Activated naive CD4-positive, alpha-beta T cell (primary cell): ENCODE measurements at places on chromosomes 12 and 14.

DNA sequence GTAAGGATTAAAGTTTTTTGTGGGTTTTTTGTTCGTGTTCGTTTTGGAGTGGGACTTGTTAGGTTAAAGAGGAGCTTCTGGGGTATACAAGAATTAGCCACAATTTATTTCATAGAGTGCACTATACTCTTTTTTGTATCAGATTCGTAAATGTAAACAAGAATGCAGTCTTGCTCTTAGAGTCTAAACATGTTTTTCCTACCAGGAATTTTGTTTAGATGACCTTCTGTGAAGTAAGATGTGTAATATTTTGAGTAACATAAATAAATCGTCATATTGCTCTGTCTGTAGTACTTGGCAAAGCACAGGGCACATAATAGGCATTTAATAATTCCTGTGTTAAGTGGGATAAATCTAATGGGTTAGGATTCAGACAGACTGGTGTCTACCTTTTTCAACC, 9.6 kb downstream of the CNOT2 start:
- no peak for DNase-seq

- DNase-seq: no peak
Observed at GRCh38 chr14:99189201-99189801, 82.7 kb downstream of the BCL11B start.

GRCh38 chr12:46693518-46693917, 132.3 kb downstream of the SLC38A4 start:
- no peak for DNase-seq

DNA sequence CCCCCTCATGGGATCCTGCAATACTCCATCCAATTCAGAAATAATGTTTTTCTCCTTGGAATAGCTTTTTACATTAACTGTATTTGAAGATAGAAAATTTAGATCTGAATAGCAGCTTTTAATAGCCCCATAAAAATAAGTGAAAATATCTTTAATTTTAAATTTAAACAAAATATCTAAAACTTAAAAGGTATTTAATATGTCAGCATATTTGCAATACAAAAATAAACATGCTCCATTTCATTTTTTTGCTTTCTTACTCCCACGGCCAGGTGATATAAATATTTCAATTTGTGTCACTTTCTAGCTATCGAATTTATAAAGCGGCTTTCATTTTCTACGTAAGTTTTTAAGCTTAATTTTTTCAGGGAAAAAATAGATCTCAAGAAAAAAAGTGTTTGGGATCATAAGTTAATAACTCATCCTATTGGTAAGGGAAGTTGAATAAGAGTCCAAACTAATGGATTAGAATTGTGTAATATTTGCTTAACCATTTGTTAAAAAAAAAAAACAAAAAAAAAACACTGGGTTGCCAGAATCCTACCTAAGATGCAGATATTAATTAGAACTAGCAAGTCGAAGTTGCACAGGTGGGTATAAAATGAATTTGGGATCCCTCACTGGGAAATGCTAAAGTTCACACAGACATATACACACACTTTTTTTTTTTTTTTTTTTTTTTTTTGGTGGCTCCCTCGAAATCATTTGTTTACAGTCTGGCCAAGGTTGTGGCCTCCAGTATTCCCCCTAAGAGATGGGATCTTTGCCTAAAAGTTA, 47.6 kb downstream of the PPP2R5C start:
- no peak for DNase-seq

DNA sequence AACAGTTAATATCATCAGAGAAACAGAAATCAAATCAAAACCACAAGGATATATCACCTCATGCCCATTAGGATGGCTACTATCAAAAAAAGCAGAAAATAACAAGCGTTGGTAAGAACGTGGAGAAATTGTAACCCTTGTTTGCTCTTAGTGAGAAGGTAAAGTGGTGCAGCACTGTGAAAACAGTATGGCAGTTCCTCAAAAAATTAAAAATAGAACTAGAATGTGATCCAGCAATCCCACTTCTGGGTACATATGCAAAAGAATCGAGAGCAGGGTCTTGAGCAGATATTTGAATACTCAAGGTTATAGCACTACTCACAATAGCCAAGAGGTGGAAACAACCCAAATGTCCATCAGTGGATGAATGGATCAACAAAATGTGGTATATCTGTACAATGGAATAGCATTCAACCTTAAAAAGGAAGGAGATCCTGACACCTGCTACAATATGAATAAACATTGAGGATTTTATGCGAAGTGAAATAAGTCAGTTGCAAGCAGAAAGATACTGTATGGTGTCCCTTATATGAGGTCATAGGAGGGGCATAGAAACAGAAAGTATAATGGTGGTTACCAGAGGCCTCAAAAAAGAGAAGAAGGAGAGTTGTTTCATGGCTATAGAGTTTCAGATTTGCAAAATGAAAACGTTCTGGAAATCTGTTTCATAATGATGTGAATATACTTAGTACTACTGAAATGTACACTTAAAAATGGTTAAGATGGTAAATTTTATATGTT, 131.0 kb upstream of the EEA1 start:
- DNase-seq: no peak

DNA sequence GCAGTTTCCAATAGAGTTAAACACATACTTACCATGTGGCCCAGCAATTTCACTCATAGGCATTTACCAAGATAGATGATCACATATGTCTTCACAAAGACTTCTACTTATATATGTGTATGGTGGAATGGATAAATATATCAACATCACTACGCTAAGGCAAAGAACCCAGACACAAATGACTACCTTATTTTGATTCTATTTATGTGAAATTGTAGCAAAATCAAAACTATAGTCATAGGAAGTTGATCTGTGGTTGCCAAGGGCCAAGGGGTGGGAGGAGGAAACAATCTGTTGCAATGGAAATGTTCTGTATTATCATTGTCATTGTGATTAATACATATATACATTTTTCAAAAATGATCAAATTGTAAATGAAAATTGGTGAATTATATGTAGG, 47.7 kb upstream of the ANP32D start:
- no peak for DNase-seq

DNA sequence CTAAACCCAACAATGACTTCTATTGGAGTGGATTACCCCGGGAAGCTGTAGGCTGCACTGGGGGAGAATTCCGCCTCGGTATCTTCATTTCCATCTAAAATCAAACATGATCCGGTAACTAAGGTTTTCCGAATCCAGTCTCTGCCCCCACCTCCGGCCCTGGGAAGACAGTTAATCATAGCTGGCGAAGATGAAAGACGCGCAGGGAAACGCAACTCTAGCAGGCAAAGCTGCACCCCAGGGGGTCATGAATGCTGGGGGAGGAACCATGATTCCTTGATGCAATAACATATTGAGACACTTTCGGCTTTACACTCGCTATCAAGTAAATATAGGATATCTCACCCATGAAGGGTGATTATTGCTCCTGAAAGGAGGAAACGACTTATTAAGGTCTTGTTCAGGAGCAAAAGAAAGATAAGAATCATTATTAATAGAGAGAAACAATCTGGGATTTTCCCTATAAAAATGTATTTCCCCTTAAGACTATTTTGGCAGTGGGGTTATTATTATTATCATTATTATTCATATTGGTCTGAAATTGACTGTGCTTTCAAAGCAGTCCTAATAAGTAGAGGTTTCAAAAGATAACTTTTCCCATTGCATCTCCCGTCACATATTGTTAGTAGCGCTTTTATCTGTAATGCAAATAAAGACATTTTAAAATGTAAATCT, 614.9 kb downstream of the VRK1 start:
- no peak for DNase-seq

DNA sequence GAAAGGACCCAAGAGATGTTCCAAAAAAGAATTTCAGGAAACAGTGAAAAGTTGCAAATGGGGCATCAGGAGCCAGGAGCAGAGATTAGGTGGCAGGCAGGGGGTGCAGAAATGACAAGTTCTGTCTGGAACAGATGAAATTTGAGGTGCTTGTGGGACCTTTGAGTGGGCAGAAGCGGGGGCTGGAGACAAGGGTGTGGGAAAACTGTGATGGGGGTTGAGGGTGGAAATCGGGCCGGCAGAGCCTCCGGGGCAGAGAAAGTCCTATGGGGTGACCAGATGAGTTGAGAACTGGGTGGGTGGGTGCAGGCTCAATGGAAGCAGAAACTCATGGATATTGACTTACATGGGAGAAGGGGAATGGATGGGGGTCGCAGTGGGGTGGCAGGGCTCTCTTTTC, 1.6 kb upstream of the NR4A1 start:
- no peak for DNase-seq

- DNase-seq: peak; percentile 6
Observed at GRCh38 chr14:20697273-20698017, 8.9 kb downstream of the ANG start.

DNA sequence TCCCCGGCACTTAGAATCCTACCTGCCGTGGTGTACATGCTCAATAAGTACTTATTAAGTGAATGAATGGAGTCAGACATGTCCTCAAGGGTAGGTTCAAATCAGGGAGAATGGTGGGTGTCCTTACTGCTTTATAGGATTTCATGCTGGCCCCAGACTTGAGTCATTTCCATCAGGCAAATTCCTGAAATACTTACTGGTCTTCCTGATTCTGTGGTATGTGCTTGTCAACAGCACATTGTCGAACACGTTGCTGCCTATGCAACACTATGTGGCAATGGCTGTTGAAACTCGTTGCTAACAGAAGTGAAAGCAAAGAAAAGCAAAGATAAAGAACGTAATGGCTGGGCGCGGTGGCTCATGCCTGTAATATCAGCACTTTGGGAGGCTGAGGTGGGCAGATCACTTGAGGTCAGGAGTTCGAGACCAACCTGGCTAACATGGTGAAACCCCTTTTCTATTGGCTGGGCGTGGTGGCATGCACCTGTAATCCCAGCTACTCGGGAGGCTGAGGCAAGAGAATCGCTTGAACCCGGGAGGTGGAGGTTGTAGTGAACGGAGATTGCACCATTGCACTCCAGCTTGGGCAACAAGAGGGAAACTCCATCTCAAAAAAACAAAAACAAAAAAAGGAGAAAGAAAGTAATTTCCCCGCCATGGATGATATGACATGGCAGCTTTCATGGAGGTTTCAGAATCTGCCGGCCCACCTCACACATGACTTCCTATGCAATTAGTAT, 214.9 kb downstream of the ZFP36L1 start:
- no peak for DNase-seq

GRCh38 chr12:96220902-96221301, 26.7 kb downstream of the ELK3 start:
- no peak for DNase-seq

DNA sequence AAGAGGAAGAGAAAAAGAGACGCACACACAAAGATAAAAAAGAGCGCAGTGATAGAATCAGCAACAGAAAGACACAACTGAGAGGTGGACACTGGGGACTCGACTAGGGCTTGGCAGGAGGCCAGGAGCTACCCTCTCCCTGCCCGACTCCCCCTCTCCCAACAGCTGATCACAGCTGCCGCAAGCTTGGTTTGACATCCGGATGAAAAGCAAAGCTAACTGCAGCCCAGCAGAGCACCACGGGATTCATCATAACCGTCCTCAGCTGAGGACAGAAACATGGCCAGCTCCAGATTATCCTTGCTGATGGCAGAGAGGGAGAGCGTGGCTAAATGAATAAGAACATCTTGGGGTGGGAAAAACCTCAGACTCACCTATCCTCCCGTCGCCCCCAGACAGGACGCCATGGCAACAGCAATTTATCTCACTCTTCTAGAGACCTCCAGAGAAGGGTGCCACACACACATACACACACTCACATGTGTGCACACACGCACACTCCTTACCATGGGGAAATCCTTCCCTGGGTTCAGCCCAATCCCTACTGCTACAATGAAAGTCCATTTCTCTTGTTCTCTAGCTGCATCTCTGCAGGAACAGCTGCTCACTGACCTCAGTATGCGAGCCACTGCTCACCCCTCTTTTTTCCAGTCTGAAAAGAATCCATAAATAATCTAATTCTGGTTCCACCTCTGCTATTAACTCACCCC, 135.3 kb downstream of the NTF3 start:
- no peak for DNase-seq

- DNase-seq: no peak
Observed at GRCh38 chr14:21518725-21519124, 7.4 kb downstream of the SALL2 start.

DNA sequence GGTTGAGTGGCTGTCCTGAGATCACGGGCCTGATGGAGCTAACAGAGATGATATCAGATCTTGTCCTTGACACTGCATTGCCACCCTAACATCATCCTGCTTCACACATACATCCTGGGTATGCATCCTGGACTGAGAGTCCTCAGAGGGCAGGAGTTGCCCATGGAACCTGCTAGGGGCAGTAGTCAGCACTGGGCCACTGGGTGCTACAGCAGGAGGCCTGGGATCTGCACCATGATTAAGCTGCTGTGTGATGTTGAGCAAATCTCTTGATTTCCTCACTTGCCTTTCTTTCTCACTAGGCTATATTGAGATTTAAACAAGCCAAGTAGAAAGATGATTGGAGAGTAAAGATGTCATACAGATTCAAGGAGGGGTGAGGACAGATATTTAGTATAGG, 22.1 kb upstream of the EIF4B start:
- no peak for DNase-seq

DNA sequence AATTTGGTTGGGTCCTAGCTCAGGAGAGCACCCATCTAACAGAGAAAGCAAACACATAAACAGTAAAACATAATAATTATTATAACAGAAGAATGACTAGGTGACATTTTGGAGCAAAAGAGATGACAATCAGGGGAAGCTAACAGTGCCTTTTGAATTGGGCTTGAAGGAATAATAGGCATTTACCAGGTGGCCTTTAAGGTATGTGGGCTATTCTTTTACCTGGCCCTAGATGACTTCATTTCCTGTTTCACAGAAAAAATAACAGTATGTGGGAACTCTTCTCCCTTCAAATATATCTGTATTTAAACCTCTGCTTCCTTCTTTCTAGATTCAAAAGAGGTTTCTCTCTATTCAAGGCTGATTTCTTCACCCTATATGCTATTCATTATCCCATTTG, 3.8 kb downstream of the IRAK4 start:
- DNase-seq: no peak

- DNase-seq: no peak
Observed at GRCh38 chr12:68159681-68160304, at the start of gene IFNG. Gene IFNG (minus strand): TSS chr12:68159740. CDS start chr12:68159615, 125 bp downstream.
